Cardiac muscle cell (in vitro differentiated cells and primary cell): ENCODE measurements at places on chromosomes 6 and 20.

DNA sequence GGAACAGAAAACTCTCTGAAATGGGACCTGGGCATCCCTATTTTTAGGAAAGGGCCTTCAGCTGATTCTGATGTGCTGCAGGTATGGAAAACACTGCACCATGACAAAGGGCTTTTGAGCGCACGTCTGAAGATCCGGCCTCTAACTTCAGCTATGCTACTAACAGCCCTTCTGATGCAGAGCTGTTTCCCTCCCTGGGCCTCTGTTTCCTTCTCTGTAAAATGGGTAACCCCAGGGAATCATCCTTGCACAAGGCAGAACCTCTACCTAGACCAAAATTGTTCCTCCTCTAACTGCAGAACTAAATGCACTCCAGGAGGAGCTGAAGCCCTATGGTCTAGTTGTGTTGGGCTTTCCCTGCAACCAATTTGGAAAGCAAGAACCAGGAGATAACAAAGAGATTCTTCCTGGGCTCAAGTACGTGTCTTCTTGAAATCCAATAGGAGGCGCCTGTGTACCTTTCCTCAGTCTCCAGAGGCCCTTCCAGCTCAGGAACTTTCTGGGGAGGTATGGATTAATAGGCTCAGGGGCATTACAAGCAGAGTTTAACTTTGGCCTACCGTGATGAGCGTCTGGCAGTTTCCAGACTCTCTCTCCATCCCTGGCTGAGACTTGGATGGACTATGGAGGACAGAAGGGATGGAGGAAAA lies 5.9 kb downstream of the GPX5 start:
- DNase-seq: no peak

GRCh38 chr20:5448449-5449118 lies 131.8 kb upstream of the PROKR2 start:
- DNase-seq: peak; percentile 72

GRCh38 chr6:155889410-155889809 lies 433.8 kb upstream of the NOX3 start:
- DNase-seq: no peak

DNA sequence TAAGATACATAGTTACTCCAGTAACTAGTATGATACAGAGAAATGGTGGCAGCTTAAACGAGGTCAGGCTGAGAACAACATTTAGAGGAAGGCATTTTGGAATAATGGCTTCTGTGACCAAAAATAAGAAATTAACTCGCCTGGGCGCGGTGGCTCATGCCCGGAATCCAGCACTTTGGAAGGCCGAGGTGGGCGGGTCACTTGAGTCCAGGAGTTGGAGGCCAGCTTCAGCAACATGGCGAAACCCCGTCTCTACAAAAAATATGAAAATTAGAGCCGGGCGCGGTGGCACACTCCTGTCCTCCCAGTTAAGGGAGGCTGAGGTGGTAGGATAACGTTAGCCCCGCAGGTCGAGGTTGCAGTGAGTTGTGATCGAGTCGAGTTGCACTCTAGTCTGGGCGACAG lies 1.8 kb downstream of the IGF2R start:
- DNase-seq: no peak

- peak; percentile 27 for DNase-seq
These were observed 122.2 kb downstream of the KIF13A start for GRCh38 chr6:17865243-17865642.

DNA sequence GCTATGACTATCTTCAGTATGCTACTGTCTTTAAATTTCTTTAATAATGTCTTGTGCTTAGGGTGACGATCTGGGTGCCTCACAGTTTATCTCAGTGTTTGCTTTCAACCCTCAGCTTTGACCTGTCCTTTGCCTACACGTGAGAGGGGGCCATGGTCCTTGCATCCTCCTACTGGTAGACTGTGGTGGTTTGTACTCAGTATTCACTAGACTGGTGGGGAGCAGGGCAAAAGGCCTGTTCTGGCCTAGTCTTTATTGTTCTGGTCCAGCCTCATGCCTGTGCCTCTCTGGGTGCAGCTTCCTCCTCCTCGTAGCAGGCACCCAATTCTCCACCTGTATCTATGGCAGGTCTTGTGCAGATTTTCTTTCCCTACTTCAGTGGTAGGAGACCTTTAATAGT lies 354.9 kb downstream of the CD109 start:
- DNase-seq: no peak

GRCh38 chr6:145044641-145045246 lies 690.6 kb downstream of the EPM2A start:
- peak; percentile 15 for DNase-seq

DNA sequence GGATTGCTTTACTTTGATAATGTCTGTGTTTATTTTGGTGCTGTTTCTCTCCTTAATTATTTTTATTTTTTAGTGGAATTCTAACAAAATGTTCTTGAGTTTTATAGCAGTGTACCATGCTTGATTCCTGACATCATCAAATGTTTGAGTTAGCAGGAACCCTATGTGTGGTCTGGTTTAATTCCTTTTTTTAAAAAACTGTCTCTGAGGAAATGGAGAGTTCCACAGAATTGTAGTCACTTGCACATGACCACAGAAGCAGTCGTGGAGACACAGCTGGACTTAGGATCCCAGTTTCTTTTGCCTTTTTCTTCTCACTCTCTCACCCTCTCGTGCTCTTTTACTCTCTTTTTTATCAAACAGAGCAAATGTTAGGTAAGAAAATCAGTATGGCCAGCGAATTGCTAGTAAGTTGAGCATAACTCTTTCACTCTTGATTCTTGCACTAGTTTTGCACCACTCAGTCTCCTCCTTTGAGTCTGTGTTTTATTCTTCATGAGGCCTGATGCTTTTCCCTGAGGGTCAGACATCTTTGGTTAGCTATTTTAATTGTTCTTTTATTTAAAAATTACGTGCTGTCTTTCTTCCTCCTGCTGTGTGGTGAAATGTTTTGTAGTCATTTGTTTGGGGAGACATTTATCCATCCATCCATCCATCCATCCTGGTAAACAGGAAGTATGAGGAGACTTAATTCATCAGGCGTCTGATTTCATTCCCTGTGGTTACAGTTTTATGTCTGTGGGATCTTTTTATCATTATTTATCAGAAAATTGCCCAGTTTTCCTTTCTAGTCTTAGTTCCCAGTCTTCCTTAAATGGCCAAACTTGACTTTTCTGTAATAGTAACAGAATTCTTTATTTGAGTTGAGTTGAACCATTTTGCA lies 83.0 kb downstream of the SCAF8 start:
- peak; percentile 20 for DNase-seq

DNA sequence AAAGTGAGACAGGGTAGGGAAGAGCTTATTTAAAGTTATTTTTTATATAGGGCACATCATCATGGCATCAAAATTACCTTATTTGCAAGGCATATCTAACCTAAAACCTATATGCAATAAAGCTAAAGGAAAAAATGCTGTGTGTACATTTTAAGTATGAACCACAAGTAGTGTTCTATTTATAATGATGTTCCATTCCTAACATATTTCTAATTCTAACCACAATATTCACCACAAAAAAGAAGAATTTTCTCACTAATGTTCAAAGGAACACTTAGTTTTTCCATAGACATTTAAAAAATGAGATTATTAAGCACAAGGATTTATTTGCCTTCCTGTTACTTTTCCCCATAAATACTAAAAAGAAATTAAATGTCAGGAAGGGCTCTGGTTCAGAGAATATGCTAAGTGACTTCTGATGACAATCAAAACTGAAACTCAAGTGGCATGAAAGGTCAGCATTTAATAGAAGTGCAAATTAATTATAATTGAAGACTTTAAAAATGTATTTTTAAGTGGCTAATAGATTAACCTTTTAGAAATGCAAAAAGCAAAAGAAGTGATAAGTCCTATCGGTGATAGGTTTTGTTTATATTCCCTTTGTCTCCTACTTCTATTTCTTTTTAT lies 25.1 kb downstream of the GPR63 start:
- DNase-seq: no peak

GRCh38 chr6:55918639-55919038 lies 43.2 kb upstream of the BMP5 start:
- DNase-seq: peak; percentile 12

GRCh38 chr20:10454151-10454750 lies 19.1 kb downstream of the SLX4IP start:
- no peak for DNase-seq

- no peak for DNase-seq
These were observed 36.0 kb downstream of the STK35 start for GRCh38 chr20:2137552-2138201.

- DNase-seq: no peak
These were observed 17.6 kb downstream of the HDAC2 start for GRCh38 chr6:113953346-113953745.
